ENCODE measurements at places on chromosomes 4 and X. TPM values are rescaled to one million over a fixed set of nuclear protein-coding genes. Genes with fewer than 3 reads are reported as not detected.

Gene CCNG2
- 28.5 TPM for total RNA-seq

Gene KIAA1210
- total RNA-seq: not detected

Gene RAI2
- not detected for total RNA-seq

Gene GAGE1
- not detected for total RNA-seq

Gene NR3C2
- total RNA-seq: 0.21 TPM

Gene HDX
- 6.4 TPM for total RNA-seq

Gene CASP3
- total RNA-seq: 28.6 TPM

Gene PRR32
- not detected for total RNA-seq

Gene RHOXF1
- total RNA-seq: not detected

Gene MAGEA2
- not detected for total RNA-seq

Gene FGB
- not detected for total RNA-seq

Gene CT47B1
- not detected for total RNA-seq

Gene AWAT2
- total RNA-seq: not detected

Gene USP26
- total RNA-seq: not detected

Gene EGF
- not detected for total RNA-seq

Gene EDA2R
- 30.3 TPM for total RNA-seq

Gene MAGEA1
- not detected for total RNA-seq

Gene STOX2
- total RNA-seq: 1.1 TPM

Gene DMRTC1
- not detected for total RNA-seq

Gene SPRY1
- 4.3 TPM for total RNA-seq

Gene HELT
- total RNA-seq: not detected

Gene RNF150
- 0.44 TPM for total RNA-seq

Gene FRMD7
- total RNA-seq: not detected

Gene CORIN
- 1.0 TPM for total RNA-seq

Gene NSG1
- 8.6 TPM for total RNA-seq

Gene OCRL
- 26.8 TPM for total RNA-seq

Gene FGFBP2
- not detected for total RNA-seq

Gene TFE3
- 71.7 TPM for total RNA-seq

Gene ODAPH
- total RNA-seq: not detected

Gene SSX3
- total RNA-seq: not detected

Gene BEX5
- total RNA-seq: not detected

Gene CCKAR
- not detected for total RNA-seq

Gene EREG
- total RNA-seq: 34.0 TPM

Gene RAB9B
- total RNA-seq: 0.07 TPM

Gene TMEM131L
- total RNA-seq: 7.8 TPM

Gene SCML1
- 14.1 TPM for total RNA-seq

Gene GLRA3
- not detected for total RNA-seq

Gene SLC34A2
- total RNA-seq: not detected

Gene DGAT2L6
- not detected for total RNA-seq

Gene ADGRG4
- total RNA-seq: not detected
